ENCODE measurements at places on chromosomes 16 and 17. TPM values are rescaled to one million over a fixed set of nuclear protein-coding genes. Genes with fewer than 3 reads are reported as not detected.

GRCh38 chr16:19857593-19858339 lies 26.9 kb downstream of the GPRC5B start:
- DNase-seq: no peak

- peak; percentile 58 for DNase-seq
Measured at GRCh38 chr16:12260647-12261262, 284.2 kb downstream of the SNX29 start.

- peak; percentile 56 for DNase-seq
Measured at GRCh38 chr17:72004611-72005331, 116.0 kb upstream of the SOX9 start.

- peak; percentile 53 for DNase-seq
Measured at GRCh38 chr17:37789771-37790541, 45.1 kb upstream of the HNF1B start.

DNA sequence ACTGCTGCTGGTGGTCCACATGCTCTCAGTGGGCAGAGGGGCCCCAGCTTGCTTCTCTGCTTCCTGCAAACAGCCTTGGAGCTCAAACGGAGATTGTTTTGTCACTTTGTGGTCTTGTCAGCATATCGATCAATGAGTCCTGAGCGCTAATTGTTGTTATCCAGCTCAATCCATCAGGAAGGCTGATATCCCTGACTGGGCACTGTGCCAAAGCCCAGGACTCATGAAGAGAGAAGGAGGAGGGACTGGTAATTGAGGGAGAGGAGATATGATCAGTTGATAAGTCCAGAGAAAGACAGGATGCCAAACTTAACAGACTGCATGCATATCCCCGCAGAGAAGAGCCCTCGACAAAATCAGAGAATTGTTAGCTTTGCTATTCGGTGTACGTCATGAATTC lies 58.6 kb upstream of the DNAH9 start:
- DNase-seq: no peak

GRCh38 chr17:38697061-38697820 lies 7.8 kb upstream of the MLLT6 start:
- DNase-seq: no peak

DNA sequence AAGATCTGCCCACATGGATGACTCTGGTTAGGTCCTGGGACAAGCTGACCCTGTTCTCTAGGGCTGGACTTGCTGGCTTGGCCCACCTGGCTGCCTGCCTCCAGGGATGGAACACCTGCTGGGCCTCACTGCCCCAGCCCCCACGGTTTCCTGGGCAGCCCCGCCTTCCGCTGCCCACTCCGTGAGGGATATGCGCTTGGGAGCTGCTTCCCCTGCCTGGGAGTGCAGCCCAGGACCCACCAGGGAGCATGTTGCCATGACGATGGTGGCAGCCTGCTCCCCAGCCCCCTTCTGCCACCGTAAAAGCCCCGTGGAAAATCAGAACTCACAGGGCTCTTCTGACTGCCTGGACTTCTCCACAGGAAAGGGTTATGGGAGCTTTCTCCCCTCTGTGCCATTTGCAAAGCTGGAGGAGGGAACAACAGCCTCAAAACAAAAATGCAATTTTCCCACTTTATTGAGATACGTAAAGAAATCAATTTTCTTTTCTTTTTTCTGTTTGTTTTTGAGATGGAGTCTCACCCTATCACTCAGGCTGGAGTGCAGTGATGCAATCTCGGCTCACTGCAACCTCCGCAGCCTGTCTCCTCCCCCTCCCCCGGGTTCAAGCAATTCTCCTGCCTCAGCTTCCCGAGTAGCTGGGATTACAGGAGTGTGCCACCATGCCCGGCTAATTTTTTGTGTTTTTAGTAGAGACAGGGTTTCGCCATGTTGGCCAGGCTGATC lies 18.0 kb upstream of the GAS7 start:
- DNase-seq: no peak

- no peak for DNase-seq
Measured at GRCh38 chr17:19714542-19715411, 1.6 kb downstream of the SLC47A2 start.

GRCh38 chr17:28977659-28978355 lies 26.5 kb upstream of the PHF12 start:
- no peak for DNase-seq

- DNase-seq: no peak
Measured at GRCh38 chr17:47994724-47995123, 23.8 kb downstream of the CDK5RAP3 start.

DNA sequence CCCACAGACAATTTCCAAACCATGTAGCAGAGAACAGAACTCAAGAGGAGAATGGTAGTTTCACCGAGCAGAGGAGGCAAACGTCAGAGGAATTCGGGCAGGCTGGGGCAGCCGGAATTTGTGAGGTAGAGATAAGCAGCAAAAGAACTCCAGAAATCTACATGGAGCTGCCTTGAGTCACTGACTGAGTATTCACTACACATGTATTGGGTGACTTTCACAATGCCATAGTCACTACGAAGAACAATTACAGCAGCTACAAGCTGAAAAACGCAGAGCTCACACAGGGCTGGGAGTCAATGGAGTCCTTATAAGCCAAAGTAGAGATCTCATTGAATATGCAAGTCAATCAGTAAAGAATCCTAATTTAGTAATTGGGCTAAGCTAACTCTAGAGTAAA lies 13.4 kb downstream of the CMC2 start:
- DNase-seq: peak; percentile 81

PCTP gene
- total RNA-seq: 16.9 TPM

TSNAXIP1 gene
- total RNA-seq: 1.2 TPM

GNG13 gene
- not detected for total RNA-seq

SECTM1 gene
- 31.1 TPM for total RNA-seq

KCNJ12 gene
- 1.5 TPM for total RNA-seq
